ENCODE measurements at places on chromosomes 3 and 15.

- peak; percentile 56 for DNase-seq
These were observed 91.3 kb downstream of the TMEM266 start for GRCh38 chr15:76150971-76151598.

GRCh38 chr15:56667517-56667916 is 65.8 kb downstream of the ZNF280D start:
- no peak for DNase-seq

DNA sequence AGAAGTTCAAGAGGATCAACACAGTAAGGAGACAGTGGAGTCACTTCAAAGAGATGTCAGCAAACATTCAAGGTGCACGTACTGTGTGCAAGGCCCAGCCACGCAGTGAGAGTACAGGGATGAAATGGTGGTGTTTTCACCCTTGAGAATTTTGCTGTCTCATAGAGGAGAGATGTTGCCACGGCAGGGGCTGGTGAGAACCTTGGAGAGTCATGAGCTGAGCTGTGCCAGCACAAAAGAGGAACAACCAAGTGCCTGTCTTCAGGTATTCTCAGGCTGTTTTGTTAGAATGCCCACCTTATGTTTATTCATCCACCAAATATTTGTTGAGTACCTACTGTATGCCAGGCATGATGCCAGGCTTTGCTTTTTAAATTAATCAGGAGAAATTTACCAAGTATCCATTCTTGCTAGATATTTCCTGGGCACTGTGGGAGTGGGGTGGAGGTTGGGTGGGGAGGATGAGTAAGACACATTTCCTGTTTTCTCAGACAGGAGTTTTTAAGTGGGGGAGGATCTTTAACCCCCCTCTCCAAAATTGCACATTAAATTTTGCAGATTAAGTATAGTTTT is 72.6 kb downstream of the SLC6A11 start:
- no peak for DNase-seq

- DNase-seq: no peak
These were observed 51.5 kb downstream of the C3orf20 start for GRCh38 chr3:14726441-14726780.

DNA sequence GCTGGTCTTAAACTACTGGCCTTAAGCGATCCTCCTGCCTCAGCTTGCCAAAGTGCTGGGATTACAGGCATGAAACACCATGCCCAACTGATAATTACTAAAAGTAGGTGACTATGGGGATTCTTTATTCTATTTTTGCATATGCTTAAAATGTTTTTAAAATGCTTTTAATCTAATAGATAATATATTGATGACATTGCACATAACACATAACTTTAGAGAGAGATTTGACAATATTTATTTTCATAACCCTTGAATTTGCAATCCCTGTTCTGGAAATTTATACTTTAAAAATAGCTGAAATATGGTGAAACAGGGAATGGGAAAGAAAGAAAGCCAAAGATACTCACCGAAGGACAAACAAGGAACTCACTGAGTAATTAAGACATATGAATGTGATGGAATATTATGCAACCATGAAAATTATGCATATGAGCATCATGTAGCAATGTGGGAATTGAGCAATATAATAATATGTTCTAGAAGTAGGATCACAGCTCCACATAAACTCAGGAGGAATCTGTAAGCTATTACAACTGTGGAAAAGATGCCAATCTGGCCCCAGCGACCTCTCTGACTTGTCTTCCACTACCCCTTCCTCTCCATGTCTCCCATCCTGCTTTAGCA is 2.0 kb downstream of the LRRC31 start:
- DNase-seq: no peak

- DNase-seq: no peak
These were observed 54.3 kb downstream of the LRRN1 start for GRCh38 chr3:3853544-3853943.

- DNase-seq: peak; percentile 23
These were observed 29.0 kb downstream of the ANP32A start for GRCh38 chr15:68791431-68792283.
